Effector memory CD4-positive, alpha-beta T cell (primary cell): ENCODE measurements at places on chromosomes 2 and 18.

DNA sequence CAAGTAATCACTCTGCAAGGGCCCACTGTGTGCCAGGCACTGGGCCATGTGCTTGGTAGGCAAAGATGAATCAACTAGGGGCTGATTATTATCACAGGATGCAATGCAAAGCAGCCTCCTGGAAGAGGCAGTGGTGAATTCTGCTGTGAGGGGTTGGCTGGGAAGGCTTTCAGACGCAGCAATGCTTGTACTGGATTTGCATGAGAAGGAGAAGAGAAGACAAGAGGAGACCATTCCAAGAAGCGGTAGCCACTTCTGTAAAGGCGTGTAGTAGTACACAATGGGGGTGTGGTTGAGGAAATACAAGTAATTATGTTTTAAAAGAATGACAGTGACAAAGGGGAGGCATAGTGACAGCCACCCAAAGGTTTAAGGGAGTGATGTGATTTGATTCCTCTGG lies 502.7 kb downstream of the PLCL1 start:
- H3K4me1 ChIP-seq, result no peaks in the 10 kb centered on the region
- H3K36me3 ChIP-seq, result no peaks in the 10 kb centered on the region
- H3K27ac ChIP-seq, result no peak overlapping the region
- H3K27me3 ChIP-seq, result no peaks in the 10 kb centered on the region
- H3K4me3 ChIP-seq, result no peak overlapping the region
- DNase-seq, result no peak

DNA sequence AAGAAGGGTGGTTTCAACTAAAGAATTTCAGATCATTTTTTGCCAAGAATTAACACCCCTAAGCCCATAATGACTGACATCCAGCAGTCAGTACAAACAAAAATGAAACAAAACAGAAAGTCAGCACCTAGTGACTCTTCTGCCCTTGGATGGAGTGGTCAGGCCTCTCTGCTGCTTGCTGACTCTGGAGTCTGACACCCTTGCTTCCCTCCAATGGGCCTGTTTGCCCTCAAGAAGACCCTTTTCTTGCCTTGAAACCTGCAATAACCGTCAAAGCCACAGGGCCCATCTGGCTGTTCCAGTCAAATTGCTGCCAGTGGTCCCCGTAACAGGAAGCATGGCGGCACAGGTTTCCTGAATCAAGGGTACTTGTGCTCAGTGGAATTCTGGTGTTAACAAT lies 27.2 kb upstream of the CYTIP start:
- no peaks in the 10 kb centered on the region for H3K36me3 ChIP-seq
- no peak overlapping the region for H3K27ac ChIP-seq
- peaks cover 11% of the 10 kb centered on the region for H3K4me1 ChIP-seq
- DNase-seq, result no peak
- no peak overlapping the region for H3K4me3 ChIP-seq

DNA sequence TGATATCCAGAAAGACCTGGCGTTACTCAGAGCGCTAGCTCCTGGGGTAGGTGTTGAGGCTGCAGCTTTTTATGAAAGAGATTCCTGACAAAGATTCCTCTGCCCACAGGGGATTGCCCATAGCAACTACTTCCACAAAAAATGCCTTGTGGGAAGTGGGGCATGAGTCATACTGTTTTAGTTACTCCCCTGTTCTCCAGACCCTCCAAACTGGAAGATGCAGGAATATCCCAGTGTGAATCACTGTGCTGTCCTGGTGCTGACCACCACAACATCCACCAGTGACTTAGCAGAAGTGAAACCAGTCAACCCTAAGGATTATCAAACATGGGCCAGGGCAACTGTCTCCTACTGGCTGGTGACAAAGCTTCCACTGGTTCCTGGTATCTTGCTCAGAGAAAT lies 61.8 kb downstream of the CDH2 start:
- no peaks in the 10 kb centered on the region for H3K27me3 ChIP-seq
- H3K4me3 ChIP-seq, result no peak overlapping the region
- no peaks in the 10 kb centered on the region for H3K4me1 ChIP-seq
- DNase-seq, result no peak

DNA sequence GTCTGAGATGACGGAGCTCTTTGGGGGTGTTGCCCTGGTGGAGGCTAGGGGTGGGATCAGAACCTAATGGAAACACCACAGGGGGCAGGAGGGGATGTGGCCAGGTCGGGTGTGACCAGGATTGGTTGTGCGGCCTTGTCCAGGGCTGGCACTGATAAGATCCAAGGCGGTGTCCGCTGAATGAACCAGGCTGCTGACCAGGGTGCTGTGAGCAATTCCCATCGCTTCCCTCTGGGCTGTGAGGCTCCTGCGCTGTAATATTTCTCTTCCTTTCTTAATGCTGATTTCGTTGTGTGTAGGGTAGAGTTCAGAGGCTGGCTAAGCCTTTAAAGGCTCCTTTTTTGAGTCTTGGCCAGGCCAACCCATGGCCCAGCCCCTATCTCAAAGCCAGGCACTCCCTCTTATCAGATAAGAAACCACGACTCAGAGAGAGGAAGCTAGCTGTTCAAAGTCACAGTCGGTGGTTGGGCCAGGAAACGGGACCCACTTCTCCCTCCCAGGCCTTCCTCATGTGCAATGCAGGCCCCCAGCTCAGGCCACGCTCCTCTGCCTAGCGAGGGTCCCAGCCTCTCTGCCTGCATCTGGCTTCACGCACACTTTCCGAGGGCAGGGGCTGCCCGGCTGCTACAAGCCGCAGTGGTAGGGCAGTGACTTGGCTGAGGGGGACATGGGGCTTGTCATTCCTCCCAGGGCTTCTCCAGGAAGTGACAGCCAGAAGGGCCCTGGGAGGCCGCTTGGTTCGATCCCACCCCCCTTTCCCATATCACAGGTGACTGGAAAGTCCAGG lies 26.0 kb upstream of the FOSL2 start:
- no peak overlapping the region for H3K27ac ChIP-seq
- H3K4me1 ChIP-seq, result peaks cover 44% of the 10 kb centered on the region
- DNase-seq, result peak; percentile 48
- no peaks in the 10 kb centered on the region for H3K27me3 ChIP-seq
- peak overlapping the region; percentile 27 for H3K4me3 ChIP-seq

DNA sequence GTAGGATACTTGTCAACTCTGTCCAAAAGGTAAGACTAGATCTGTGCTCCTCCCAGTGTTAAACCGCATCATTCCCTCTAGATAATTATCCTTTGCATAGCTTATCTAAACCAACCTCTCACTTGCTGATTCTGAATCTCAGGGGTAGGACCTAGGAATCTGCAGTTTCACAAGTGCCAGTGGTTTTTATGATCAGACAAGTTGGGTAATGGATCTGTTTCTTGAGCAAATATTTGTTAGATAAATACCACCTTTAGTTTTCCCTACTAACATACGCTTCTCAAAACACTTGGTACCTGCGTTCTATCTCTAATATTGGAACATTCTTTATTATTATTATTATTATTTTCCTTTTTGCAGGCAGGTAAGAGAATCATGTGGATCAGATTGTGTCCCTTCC lies 439.9 kb downstream of the PTPRM start:
- no peaks in the 10 kb centered on the region for H3K27me3 ChIP-seq
- no peak overlapping the region for H3K27ac ChIP-seq
- H3K4me1 ChIP-seq, result no peaks in the 10 kb centered on the region
- H3K36me3 ChIP-seq, result no peaks in the 10 kb centered on the region

GRCh38 chr2:32952761-32953476 lies 6.2 kb downstream of the LTBP1 start:
- no peak overlapping the region for H3K27ac ChIP-seq
- H3K4me3 ChIP-seq, result no peak overlapping the region
- no peaks in the 10 kb centered on the region for H3K4me1 ChIP-seq
- DNase-seq, result no peak

- no peak for DNase-seq
- H3K4me1 ChIP-seq, result peaks cover 3% of the 10 kb centered on the region
- H3K27ac ChIP-seq, result no peak overlapping the region
- H3K27me3 ChIP-seq, result no peaks in the 10 kb centered on the region
- H3K4me3 ChIP-seq, result no peak overlapping the region
Observed at GRCh38 chr18:70468861-70469547, 180.2 kb downstream of the SOCS6 start.

GRCh38 chr2:226136739-226137138 lies 662.9 kb downstream of the IRS1 start:
- no peak for DNase-seq
- no peaks in the 10 kb centered on the region for H3K36me3 ChIP-seq
- H3K27me3 ChIP-seq, result no peaks in the 10 kb centered on the region
- no peak overlapping the region for H3K27ac ChIP-seq
- H3K4me3 ChIP-seq, result no peak overlapping the region

GRCh38 chr18:26948703-26949102 lies 83.2 kb upstream of the AQP4 start:
- no peak overlapping the region for H3K27ac ChIP-seq
- DNase-seq, result no peak

- H3K27ac ChIP-seq, result peak overlapping the region; percentile 90
- H3K36me3 ChIP-seq, result peaks cover 42% of the 10 kb centered on the region
- no peaks in the 10 kb centered on the region for H3K27me3 ChIP-seq
- H3K4me1 ChIP-seq, result peaks cover 49% of the 10 kb centered on the region
- peak overlapping the region; percentile 74 for H3K4me3 ChIP-seq
Observed at GRCh38 chr2:38750011-38750890, 910 bp downstream of the SRSF7 start.

DNA sequence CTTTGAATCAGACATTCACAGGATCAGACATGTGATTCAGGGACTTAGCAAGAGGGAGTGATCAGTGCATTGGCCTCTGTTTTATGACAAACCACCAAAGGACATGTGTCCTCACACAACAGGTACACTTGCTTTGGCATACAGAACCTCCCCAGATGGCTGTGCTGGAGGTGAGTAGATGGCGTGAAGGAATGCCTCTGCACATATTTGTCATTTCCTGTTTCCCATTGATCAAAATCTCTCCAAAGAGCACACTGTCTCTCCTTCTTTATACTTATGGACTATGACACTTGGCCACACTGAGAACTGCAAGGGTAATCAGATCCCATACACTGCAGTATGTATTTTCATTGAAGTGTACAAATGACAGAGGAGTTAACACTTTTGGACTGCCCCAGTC lies 927.6 kb downstream of the TSN start:
- no peak overlapping the region for H3K4me3 ChIP-seq
- H3K4me1 ChIP-seq, result no peaks in the 10 kb centered on the region
- no peaks in the 10 kb centered on the region for H3K36me3 ChIP-seq
